ENCODE measurements at places on chromosomes 5 and 9.
A peak's percentile ranks its signal among the peaks of the same experiment; 100 is the strongest.

- DNase-seq = no peak
Observed at GRCh38 chr5:127599847-127600246, 49.0 kb upstream of the CTXN3 start.

DNA sequence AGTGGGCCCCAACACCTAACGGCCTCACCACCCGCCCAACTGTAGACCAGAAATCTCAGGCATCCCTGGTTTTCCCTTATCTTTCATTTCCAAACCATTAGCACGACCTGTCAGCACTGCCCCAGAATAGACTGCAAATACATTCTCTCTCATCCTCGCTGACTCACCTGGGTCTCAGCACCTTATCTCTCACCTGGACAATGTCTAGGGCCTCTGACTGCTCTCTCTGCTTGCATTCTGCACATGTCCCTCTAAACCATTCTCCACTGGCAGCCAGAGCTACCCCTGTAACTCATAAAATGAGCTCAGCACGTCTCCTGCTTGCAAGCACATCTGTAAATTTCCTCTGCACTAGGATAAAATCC is 12.7 kb downstream of the CKMT2 start:
- no peak for DNase-seq

- no peak for DNase-seq
Observed at GRCh38 chr5:151139646-151140045, 17.9 kb downstream of the ANXA6 start.

DNA sequence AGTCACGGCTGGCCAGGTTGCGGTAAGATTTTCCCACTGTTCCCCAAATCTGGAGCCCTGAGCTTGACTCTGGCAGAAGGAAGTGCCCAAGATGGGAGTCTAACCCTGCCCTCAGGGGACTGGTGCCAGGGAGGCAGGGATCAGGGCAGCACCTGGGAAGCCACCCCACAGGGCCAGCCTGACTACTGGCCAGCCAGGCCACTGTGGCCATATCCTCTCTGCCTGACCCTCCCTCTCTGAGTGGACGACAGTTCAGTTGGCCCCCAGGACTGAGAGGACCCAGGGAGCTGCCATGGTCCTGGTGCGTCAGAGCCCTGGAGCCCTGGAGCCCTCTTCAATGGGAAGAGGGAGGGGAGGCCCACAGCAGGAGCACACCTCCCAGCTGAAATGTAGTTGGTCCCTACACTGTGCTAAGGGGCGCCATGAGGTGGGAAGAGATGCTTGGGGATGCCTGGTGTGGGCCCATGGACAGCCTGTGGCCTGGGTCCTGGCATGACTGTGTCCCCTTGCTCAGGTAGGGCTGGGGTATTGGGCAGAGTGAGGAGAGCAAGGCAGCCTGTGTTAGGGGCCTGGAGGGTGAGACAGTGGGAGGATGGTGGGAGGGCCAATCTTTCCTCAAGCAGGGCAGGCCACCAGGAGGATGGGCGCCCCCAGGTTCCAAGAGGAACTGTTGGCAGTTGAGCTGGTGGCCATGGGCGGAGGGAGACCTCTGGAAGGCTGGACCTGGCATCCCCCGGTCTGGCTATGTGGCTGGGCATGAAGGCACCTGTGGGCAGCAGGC is 81.1 kb downstream of the PHF2 start:
- DNase-seq = peak; percentile 15

DNA sequence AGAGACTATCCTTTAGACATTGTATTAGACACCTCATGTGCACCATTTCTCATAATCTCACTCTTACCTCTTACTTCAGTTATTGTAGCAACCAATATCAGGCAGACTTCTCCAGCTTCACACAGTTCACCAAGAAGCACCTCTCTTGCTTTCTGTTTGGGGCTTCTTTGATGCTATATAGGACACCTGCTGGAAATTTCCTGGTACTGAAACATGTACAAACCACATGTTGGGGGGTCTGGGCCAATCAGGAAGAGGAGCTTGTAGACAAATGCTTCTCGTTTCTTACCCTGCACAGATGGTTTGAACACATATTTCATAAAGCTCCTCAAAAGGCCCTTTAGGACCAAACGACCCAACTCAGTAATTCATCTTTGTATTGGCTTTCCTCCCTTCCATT is 212.1 kb downstream of the IZUMO3 start:
- DNase-seq = no peak

GRCh38 chr5:80181618-80182211 is 74.1 kb downstream of the SERINC5 start:
- DNase-seq = no peak

DNA sequence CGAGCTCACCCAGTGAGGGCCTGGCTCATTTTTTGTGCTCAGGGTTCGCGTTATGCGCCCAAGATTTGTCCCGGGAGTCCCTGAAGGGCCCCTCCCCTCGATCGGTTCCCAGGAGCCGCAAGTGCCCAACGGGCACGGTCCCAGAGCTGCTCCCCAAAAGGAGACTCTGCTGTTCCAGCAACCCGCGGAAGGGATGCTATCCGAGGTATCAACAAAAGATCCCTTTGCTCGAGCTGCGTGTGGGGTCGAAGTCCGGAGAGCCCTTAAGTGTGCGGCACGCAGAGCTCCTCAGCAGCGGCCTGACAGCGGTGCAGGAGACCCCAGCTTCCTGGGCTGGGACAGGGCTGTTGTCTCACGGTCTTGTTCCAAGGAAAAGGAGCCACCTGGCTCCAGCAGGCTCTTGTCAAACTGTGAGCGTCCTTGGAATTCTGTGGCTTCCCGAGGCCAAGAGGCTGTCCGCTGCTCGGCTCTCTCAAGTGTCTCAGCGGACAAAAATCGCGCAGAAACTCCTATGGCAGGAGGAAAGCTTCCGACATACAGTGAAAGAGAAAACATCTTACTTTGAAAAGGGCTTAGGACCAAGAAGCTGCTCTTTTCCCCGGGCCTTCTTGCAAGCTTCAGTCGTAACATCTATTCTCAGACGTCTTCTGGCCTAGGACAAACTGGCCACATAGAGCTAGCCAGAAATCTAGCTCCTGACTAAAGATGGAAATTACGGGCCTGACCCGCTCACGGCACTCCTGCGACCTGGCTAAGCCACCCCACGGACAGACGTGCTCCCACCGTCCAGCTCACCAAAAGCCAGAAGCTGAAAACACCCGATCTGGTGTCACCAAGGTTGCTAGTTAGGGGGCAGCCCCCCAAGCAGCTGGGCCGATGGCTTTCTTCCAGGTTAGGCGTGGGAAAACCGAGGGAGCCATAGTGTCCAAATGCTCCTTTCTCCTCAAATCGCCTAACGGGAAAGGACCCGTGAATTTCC is 2.6 kb upstream of the FOXB2 start:
- DNase-seq = no peak

DNA sequence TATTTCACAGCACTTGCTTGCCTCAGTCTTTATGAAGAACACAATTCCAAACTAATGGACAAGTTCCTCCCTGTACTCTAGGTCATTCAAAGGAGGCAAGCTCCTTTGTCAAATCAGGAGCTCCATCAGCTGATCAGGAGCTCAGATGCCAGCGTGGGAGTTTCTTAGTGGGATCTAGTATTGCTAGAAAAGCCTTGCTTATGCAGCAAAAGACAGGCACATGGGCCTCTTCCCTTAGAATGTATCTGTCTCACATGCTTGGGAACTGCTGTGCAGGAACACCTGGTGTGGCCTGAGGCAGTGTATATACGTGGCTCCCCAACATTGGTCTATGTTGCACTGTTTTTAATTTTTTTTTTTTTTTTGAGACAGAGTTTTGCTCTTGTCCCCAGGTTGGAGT is 21.4 kb upstream of the HAVCR1 start:
- no peak for DNase-seq

- DNase-seq = no peak
Observed at GRCh38 chr9:125822902-125823301, 75.7 kb downstream of the PBX3 start.

- peak; percentile 41 for DNase-seq
Observed at GRCh38 chr5:128537221-128537999, 635 bp downstream of the FBN2 start.

DNA sequence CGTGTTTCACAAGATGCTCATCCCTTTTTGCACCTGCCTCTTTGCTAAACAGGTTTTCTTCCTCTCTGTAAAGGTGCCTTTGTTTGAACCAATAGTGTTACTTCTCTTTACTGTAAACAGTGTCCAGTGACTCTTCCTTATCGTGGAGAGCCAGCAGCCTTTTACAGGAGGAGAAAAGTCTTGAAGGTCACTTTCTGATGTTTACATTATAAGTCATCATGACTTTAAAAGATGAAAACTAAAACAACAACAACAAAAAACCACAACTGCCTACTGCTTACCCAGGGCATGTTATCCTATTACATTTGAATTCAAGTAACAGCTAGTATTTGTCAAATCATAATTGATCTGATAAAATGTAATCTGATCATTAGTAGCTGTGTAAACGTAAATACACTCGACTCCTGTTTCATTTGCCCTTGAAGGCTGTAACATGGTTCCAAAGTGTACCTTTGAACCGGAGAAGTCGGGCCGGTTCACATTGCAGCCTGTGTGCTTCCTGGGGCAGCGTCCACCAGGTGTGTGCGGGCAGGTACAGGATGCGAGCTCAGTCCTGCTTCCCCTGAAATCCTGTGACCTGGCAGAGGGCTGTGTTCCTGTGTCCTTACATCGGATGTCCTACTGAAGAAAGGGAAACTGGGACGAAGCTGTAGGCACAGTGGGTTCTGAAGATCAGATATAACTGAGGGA is 118.1 kb downstream of the C9orf152 start:
- DNase-seq = no peak

DNA sequence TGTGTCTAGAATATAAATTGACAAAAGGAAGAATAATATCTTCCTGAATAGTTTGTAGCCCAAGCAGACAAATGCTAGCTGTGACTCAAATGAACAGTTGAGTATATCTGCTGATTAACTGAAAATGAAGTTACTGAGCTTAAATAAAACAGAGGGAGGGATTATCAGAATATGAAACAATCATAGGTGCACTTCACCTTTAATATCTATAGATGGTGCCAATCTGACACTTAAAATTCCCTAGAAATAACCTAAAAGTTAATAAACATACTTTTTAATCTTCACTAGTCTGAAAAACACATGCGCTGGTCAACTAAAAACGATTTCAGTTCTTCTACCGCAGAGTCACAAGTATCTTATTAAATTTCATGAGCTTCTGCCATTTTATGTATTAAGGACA is 280.8 kb upstream of the RASA1 start:
- no peak for DNase-seq

- no peak for DNase-seq
Observed at GRCh38 chr5:103389357-103389756, 130.8 kb downstream of the MACIR start.

DNA sequence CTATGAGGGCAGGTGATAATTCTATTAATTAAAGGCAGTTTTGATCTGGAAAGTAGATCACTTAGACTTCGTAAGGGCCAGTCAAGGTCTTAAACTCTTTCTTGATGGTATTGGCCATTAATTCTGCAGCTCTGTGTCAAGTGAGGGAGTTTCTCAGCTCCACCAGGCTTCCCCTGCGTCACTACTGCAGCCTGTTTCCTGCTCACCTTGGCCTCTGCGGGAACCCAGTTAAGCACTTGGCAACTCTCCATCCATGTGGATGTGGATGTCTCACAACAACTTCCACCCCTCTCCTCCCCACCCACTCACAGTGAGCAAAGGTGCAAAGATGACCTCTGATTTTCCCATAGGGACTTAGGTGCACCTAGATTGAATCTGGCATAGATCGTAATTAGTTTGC is 191.6 kb downstream of the PLK2 start:
- peak; percentile 42 for DNase-seq

DNA sequence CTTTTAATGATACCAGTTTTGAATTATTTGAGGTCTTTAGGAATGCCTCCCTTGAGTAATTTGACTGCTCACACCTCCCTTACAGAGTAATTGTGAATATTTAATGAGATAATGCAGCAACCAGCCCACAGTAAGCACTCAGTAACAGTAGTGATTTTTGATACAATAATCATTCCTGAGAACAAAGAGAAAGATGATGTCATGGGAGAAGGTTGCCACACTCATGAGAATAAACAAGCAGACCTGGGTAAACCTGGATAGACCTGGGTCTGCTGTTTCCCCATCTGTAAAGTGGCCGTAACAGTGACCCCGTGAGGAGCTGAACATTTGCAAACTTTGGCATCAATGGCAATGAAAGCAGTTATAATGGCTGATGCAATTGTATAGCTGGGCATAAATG is 4.2 kb downstream of the C1QTNF2 start:
- no peak for DNase-seq

GRCh38 chr5:115522832-115523403 is 21.7 kb downstream of the FEM1C start:
- no peak for DNase-seq

DNA sequence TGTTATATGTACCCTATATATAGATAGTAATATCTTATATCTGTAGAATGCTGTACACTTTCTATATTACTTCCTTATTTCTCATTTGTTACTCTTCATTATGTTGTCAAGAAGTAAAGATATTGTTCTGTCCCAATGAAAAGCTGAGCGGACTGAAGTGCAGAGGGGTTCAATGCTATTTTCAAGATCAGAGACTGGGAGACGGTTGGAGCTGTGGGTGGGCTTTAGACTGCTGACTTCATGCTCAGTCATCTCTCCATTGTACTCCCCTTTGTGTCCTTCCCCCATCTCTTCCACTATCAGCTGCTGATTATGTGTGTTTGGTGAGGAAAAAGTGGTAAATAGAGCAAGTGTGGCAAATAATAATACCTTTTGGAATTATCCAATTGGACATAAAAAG is 532.3 kb upstream of the ZNF608 start:
- DNase-seq = no peak

- peak; percentile 91 for DNase-seq
Observed at GRCh38 chr5:2751592-2752021, at the start of gene IRX2. IRX2 (minus strand) TSS chr5:2751677; CDS start chr5:2751413, 264 bp downstream.

DNA sequence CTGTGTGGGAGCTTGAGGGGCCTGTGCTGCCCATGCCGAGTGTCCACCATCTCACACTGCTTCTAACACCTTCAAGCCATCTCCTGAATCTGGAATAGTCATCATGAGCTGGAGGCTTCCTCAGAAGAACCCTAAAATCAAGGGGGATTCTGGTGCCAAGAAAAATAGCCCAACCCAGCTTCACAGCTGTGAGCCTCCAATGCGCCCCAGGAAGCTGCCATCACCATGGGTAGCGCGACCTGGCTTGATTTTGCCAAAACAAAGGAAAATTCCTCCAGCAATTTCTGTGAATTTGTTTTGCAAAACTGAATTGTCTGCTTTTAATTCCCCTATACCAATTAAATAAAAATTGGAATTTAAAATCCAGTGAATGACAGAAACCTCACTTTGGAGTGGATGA is 6.2 kb upstream of the TIFAB start:
- DNase-seq = no peak
